ENCODE measurements at places on chromosomes 12 and 14. TPM values are rescaled to one million over a fixed set of nuclear protein-coding genes. Genes with fewer than 3 reads are reported as not detected.

- DNase-seq, result no peak
Observed at GRCh38 chr12:128876559-128876958, 23.3 kb downstream of the GLT1D1 start.

DNA sequence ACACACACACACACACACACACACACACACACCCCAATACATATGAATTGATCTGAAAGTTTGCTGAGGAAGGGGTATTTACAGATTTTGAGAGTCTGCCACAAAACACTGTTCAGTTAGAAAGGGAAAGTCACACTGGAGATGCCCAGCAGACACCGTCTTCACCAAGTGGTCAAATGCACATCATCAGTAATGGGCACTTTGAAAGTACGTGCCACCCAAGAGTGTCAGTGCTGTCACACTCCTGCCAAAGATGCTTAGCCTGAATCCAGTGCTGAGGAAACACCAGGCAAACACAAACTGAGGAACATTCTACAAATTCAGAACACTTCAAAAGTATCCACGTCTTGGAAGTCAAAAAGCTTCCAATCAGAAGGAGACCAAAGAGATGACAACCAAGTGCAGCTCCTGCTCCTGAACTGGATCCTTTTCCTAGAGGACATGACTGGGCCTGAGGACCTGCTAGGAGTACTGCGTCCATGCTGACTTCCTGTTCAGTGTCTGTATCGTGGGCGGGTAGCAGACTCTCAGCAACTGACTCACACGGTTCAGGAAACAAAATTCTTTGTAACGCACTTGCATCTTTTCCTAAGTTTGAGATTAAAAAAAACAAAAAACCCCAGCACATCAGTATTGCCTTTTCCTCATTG is 18.6 kb downstream of the PSMC1 start:
- no peak for DNase-seq

GRCh38 chr12:51874000-51874399 is 13.9 kb upstream of the ANKRD33 start:
- no peak for DNase-seq

- DNase-seq, result no peak
Observed at GRCh38 chr12:4433745-4434058, 11.9 kb downstream of the FGF6 start.

- DNase-seq, result peak; percentile 40
Observed at GRCh38 chr12:77734214-77734883, 96.3 kb upstream of the NAV3 start.

GRCh38 chr14:25537846-25538455 is 488.0 kb upstream of the STXBP6 start:
- peak; percentile 1 for DNase-seq

DNA sequence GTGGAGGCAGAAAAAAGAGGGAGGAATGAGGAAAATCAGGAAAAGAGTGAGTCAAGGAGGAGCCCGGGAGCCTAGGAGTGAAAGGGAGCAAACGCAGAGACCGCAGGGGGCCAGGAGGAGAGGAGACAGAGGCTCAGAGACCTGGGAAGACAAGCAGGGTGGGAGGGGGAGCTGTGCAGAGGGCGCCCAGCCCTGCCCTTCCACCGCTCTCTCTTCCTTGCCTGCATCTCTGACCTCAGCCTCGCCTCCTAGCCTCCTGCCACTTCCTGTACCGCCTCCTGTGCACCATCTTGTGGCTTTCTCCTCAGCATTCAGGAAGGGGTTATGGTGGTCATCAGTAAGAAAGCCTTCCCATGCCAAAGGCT is 1.3 kb downstream of the CLSTN3 start:
- no peak for DNase-seq

GRCh38 chr12:76002598-76003354 is 28.8 kb downstream of the PHLDA1 start:
- DNase-seq, result peak; percentile 64

GRCh38 chr12:130975116-130975515 is 21.4 kb downstream of the ADGRD1 start:
- DNase-seq, result no peak

GRCh38 chr14:55620981-55621380 is 41.0 kb downstream of the KTN1 start:
- no peak for DNase-seq

DNA sequence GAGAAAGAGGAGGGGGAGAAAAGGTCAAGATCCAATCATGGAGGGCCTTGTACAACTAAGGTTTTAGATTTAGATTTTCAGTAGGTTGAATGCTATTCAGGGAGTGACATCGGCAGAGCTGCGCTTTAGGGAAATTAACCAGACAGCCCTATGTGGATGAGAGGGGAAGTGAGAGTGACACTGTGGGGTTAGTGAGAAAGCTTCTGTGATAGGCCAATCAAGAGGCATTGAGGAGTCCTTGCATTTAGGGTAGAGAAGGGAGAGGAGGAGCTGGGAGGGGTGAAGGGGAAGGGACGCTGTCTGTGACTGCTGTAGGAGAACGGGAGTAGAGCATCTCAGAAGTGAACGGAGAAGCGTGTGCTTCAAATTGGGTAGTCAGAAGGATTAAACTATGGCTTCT is 3.4 kb downstream of the HSD17B6 start:
- no peak for DNase-seq

- DNase-seq, result peak; percentile 93
Observed at GRCh38 chr14:65251213-65251612, 148.9 kb upstream of the MAX start.

DNA sequence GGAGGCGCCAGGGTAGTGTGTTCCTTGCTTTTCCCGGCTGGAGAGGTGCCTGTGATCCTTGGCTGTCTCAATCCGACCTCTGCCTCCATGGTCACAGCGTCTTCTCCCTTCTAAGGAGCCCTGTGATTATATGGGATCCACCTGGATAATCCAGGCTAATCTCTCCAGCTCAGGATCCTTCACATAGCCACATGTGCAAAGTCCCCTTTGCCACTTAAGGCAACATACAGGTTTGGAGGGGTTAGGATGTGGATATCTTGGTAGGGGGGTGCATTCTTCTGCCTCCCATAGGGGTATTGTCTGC is 1.2 kb upstream of the HVCN1 start:
- no peak for DNase-seq

DNA sequence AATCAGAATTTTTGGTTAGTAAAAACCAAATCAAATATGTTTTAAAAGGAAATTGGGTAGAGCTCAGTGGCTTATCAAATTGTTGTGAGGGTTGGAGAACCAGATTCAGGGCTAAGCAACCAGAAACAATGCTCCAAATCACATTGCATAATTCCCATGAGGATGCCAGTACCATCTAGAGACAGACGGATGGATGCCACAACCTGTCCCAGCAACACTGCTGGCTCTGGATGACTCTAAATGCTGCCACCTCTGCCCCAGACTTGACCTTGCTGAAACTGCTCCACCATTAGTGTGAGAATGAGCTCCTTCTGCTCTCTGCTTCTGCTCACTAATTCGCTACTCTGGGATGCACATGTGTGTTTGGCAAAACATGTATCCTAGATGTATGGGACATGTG is 43.9 kb downstream of the FRS2 start:
- DNase-seq, result no peak

DNA sequence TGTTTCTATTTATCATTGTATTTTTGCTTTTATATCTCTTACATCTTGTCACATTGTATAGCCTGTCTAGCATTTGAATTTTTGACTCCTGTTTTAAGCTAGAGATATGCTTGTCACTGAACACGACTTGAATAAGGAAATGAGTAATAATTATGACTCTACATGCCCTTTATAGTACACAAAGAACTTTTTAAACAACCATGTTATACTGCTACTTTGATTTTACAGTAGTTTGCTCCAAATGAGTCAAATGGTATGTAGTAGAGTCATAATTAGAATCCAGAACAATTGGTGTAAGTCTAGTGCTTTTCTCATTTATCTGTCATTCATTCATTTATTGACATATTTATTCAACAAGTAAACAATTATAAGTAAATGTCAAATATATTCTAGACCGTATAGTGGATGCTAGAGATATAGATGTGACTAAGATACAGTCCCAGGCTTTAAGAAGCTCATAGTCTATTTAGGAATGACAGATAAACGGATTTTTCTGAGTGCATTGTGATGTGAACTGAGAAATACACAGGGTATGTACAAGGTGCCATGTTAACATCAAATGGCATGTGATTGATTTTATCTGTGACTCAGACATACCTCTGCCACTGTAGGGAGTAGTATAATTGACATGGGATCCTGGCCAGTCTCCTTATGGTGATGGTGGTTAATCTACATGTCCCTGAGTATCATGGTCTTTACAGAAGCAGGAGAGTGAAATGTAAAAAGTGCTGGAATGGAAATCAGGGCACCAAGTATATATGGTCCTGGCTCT is 799.7 kb downstream of the DIO2 start:
- peak; percentile 7 for DNase-seq

- DNase-seq, result no peak
Observed at GRCh38 chr12:106740818-106741217, 33.7 kb upstream of the RIC8B start.

DNA sequence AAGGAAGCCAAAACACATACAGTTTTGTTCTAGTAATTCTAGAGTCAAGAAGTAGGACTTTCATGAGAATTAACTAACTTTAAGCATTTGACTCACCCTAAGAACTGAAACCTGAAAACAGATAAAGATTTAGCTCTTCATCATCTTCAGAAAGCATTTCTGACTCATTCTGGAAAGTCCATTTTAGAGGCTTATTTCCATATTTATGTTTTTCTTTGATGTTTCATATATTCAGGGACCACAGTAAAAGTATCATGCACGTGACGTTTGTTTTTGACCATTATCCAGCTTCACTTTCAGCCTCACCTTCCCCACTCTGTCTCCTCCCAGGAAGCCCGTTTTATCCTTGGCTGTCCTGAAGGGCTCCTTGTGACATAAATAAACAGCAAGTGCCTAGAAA is 79.2 kb downstream of the MDGA2 start:
- no peak for DNase-seq

DNA sequence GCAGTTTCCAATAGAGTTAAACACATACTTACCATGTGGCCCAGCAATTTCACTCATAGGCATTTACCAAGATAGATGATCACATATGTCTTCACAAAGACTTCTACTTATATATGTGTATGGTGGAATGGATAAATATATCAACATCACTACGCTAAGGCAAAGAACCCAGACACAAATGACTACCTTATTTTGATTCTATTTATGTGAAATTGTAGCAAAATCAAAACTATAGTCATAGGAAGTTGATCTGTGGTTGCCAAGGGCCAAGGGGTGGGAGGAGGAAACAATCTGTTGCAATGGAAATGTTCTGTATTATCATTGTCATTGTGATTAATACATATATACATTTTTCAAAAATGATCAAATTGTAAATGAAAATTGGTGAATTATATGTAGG is 47.7 kb upstream of the ANP32D start:
- DNase-seq, result no peak

DNA sequence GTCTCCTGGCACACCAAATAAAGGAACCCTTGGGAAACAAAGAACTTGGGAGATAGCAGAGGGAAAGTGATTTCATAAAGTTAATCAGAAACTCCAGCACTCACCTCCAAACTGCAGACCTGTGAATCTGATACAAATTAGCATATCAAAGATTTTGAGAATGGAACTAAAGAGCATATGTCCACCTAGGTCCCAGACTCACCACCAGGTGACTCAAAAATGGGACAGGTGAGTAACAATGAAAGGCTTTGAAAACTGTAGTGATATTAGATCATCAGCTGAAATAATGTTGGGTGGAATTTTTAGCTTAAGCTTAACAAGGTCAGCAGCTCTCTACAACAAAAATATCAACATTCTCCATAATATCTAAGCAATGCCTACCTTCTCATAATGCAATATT is 214.8 kb downstream of the RERGL start:
- no peak for DNase-seq

GRCh38 chr12:128789356-128789929 is 34.3 kb downstream of the SLC15A4 start:
- DNase-seq, result no peak

DNA sequence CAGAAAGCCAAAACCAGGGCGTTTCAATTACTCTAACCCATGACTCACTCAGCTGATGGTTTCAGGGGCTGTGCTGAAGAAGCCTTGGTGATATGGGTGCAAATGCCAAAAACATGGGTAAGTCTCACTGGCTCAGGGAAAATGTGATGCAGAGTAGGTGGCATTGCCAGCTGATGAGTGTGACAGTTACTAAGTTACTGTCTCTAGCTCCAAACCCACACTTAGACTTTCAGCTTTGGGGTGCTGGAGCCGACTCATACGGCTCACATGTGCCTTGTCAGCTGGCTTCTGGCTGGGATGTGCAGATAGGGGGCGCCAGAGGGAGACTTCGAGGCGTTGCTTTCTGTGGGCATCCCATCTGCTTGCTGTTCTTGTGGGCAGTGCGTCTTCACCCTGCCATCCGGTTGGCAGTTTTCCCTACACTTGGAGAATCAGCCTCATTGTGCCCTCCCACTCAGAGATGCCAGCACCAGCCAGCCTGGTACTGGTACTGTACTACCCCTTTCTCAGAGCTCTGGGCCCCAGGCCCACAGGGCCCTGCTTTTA is 11.1 kb upstream of the KRT7 start:
- DNase-seq, result peak; percentile 61

- no peak for DNase-seq
Observed at GRCh38 chr14:61516964-61517653, 178.2 kb upstream of the HIF1A start.

DNA sequence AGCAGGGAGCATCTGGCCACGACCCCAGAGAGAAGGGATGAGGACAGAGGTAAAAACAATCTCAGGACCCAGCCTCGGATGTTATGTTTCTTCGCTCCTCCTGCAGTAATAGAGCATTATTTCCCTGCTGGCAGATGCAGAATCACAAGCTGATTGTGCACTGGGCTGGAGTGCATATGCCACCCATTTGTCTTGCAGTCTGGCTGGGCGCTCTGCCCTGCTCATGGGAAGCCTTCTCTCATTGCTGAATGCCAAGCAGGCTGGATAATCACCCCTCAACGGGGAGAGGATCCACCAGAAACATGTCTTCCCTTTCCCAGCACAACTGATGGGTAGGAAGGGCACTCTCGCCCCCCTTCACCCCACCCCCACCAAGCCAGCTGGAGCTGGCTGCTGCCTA is 8.5 kb upstream of the VASH1 start:
- DNase-seq, result no peak

- DNase-seq, result no peak
Observed at GRCh38 chr12:58174316-58174715, 232.9 kb downstream of the ATP23 start.

- DNase-seq, result no peak
Observed at GRCh38 chr14:37143475-37143874, 28.9 kb downstream of the SLC25A21 start.

ADAMTS20 gene
- total RNA-seq, result not detected

FOXN4 gene
- not detected for total RNA-seq

NTF3 gene
- 8.6 TPM for total RNA-seq

FAM90A1 gene
- total RNA-seq, result not detected

PRH2 gene
- total RNA-seq, result not detected

AKAP3 gene
- 2.3 TPM for total RNA-seq

CELA1 gene
- not detected for total RNA-seq

CMTM5 gene
- total RNA-seq, result 0.60 TPM

UBE2N gene
- 160 TPM for total RNA-seq

ARHGEF25 gene
- 11.5 TPM for total RNA-seq

IL22 gene
- not detected for total RNA-seq

LRRC43 gene
- total RNA-seq, result 0.59 TPM

SCNN1A gene
- not detected for total RNA-seq

CTSG gene
- total RNA-seq, result not detected

CLEC4A gene
- total RNA-seq, result 0.48 TPM

CCDC184 gene
- total RNA-seq, result 0.24 TPM

BEGAIN gene
- not detected for total RNA-seq

CNOT2 gene
- 99.4 TPM for total RNA-seq

ZFYVE21 gene
- 37.0 TPM for total RNA-seq
